GM12864 (cell line): ENCODE measurements at places on chromosomes 7 and 10.

DNA sequence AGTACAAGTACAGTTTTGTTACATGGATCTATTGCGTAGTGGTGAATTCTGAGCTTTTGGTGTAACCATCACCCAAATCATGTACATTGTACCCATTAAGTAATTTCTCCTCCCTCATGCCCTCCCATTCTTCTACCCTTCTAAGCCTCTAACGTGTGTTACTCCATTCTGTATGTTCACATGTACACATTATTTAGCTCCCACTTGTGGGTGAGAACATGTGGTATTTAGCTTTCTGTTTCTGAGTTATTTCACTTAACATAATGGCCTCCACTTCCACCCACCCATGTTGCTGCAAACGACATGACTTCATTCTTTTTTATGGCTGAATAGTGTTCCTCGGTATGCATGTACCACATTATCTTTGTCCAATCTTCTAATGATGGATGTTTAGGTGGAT, 251.3 kb downstream of the CAMK1D start:
- no peak for DNase-seq

- peak; percentile 83 for DNase-seq
Measured at GRCh38 chr10:31090894-31091607, 59.4 kb upstream of the ZNF438 start.

DNA sequence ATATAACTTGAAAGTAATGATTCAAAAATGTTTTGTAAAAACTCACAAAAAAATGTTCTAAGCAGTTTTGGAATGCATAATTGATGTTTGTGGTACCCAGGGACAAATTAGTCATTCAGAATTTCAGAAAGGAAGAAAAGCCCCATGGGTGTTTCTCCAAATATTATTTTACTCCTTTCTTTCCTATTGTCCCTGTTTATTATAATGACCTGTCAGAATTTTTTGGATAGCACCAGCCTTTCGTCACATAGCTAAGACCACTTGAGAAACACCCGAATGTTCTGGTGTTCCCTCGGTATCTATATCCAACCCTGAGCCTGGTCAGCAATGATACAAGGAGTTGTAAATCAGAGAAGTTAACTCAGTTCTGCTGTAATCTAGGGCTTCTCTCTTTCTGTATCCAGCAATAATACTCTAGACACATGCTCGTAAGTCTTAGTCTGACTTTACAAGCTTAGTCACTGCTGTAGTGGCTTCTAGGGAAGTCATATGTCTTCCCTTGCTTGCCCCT, 64.8 kb upstream of the MEOX2 start:
- no peak for DNase-seq

- no peak for DNase-seq
Measured at GRCh38 chr7:47282790-47283496, 299.0 kb downstream of the TNS3 start.

GRCh38 chr7:97798046-97799019, 66.4 kb downstream of the TAC1 start:
- no peak for DNase-seq

GRCh38 chr10:3668276-3668965, 116.6 kb downstream of the KLF6 start:
- DNase-seq: no peak

GRCh38 chr10:52729271-52730104, 43.1 kb downstream of the MBL2 start:
- DNase-seq: no peak

DNA sequence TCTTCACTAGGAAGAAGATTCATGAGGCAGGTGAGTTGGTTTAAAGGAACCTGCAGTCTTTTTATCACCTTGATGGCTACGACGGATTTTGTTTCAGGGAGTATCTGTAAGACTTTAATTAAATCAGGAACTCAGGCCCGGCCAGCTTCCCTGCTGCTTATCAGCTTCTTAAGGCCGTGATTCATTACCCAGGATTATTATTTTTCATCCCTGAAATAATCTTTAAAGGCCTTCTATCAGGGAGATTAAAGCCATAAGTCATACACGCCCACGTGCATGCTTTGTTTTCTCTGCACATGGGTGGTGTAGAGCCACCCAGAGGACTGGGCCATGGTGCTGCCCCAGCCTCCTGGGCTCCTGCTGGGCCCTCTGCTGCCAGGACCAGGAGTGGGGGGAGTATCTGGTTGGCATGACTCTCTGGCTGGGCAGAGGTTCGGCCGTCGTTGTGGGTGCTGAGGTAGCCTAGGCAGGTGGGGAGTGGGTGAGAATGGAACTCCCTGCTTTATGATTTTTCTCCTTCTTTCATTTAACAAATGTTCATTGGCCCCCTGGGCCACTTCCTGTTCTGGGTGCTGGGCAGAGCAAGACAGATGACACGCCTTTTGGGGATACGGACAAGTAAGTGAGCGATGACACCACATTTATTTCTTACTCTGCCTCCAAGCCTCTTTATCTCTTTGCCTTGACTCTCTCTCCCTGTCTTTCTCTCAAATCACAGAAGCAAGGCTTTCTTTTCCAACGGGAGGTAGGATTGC, 39.0 kb upstream of the PCBD1 start:
- no peak for DNase-seq

GRCh38 chr7:157386979-157387800, 50.4 kb downstream of the DNAJB6 start:
- peak; percentile 76 for DNase-seq

GRCh38 chr10:121753726-121754476, 155.7 kb upstream of the FGFR2 start:
- peak; percentile 26 for DNase-seq

GRCh38 chr7:111678281-111678680, 116.0 kb upstream of the IMMP2L start:
- no peak for DNase-seq

GRCh38 chr10:132880128-132880981, 62.0 kb downstream of the CFAP46 start:
- DNase-seq: no peak

DNA sequence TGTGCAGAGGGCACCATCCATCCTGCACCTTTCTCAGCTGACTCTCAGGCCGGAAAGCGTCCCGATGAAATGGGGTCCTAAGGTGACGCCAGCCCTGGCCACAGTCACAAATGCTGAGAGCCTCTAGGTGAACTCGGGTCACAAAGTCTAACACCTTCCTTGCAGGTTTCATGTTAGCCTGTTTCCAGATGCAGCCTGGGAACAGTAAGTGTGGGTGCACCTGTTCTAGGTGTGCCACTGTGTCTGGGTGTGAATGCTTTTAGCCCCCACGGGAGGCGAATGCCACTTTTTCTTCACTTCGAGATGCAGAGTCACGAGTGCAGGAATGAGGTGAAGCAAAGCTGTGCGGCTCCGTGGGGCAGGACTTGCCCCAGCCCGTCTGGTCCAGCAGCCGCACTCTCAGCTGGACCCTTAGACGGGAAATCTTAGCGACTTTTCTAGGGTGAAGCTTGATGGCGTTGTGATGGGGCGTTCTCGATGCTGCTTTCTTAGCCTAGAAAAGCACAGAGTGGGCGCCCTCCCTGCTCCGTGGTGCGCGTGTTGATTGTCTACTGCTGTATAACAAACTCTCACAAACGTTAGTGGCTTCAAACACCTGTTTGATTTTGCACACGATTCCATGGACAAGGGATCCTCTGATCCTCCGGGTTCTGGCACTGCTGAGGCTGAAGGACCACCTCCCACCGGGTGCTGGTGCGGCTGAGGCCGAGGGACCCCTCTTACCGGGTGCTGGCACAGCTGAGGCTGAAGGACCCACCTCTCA, 13.6 kb upstream of the VIPR2 start:
- no peak for DNase-seq

DNA sequence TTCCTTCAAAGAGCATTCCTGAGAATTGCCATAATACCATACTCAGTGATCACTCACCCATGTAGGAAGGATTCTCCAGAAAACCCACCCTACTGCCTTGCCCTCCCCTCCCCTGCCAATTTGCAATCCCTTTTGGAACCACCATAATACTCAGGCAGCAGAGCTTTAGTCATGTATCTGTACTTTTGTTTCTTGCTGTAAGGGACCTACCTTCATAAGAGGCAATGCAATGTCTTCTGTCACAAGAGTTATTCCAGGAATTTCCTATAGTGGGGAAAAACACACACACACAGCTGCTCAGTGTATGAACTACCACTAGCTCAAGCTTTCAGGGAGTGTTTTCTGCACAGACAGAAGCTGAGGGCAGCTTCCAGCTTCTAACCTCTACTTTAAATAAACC, 67.0 kb downstream of the GSAP start:
- no peak for DNase-seq

GRCh38 chr7:27239387-27240014, 3.1 kb upstream of the EVX1 start:
- DNase-seq: no peak

GRCh38 chr7:23345601-23346000, 46.5 kb downstream of the MALSU1 start:
- DNase-seq: no peak

DNA sequence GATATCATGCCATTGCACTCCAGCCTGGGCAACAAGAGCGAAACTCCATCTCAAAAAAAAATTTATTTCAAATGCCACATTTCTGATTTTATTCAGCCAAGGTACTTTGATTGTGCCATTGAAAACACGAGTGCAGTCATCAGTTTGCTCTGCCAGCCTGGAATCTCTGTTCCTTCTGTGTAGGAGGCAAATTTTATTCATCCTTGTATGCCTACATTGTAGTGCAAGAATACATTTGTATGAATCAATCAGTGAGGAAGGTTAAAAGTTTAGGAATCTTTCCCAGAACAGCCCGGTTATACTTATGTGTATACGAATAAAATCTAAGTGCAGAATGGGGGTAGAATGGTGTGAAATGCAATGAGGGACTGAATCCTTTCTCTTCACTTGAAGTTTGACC, 886 bp upstream of the TET1 start:
- DNase-seq: no peak

GRCh38 chr7:55249332-55249731, 115.8 kb upstream of the LANCL2 start:
- no peak for DNase-seq

- DNase-seq: no peak
Measured at GRCh38 chr7:6691103-6691502, 15.6 kb downstream of the ZNF12 start.

DNA sequence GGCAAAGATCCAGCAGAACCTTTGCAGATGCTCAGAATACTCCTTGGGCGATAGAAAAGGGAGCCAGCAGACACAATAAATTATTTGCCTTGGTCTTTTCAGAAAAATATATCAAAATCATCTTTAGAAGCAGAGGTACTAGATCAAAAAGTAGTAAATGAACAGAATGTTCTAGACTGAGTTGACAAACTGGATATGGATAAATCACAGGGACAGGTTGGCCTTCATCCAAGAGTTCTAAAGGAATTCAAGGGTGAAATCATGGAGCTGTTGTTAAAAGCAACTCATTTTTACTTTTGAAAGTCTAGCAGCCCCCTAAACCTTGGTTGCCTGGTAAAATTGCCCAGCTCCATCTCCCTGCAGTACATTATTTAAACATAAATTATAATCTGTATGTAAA, 99.1 kb downstream of the PLCE1 start:
- no peak for DNase-seq

GRCh38 chr7:122767339-122767738, 64.6 kb upstream of the RNF148 start:
- no peak for DNase-seq

GRCh38 chr7:5349437-5350173, 66.9 kb downstream of the SLC29A4 start:
- DNase-seq: no peak

DNA sequence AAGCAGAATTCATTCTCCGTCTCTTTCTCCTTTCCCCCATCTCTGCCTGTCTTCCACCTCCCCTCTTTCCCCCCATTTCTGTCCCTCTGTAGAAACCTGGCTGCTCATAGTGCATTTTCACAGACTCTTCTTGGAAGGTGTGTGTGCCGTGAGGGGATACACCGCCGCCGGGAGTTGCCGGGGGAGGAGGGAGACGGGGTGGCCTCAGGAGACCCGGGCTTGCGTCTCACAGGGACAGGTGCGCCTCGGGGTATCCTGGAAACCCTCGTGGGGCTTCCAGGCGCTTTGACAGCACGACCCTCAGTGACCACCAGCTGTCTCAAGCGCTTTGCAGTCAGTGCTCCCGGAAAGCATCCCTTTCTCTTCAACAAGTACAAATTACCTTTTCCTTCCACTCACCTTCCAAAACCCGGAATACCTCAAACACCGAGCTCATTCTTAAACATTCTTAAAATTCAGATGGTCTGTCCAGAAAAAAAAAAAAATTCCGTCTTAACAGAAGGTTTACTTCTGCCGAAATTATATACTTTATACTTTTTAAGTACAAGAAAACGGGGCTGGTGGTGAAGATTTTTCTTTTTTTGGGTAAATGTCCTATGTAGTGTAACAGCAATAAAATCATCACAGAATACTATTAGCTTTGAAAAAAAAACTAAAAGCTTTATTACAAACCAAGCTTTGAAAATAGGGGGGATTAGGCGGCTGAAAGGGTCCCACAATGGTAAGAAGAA, 8.2 kb downstream of the EMX2 start:
- no peak for DNase-seq

- DNase-seq: no peak
Measured at GRCh38 chr10:59400214-59400613, 37.9 kb upstream of the FAM13C start.

DNA sequence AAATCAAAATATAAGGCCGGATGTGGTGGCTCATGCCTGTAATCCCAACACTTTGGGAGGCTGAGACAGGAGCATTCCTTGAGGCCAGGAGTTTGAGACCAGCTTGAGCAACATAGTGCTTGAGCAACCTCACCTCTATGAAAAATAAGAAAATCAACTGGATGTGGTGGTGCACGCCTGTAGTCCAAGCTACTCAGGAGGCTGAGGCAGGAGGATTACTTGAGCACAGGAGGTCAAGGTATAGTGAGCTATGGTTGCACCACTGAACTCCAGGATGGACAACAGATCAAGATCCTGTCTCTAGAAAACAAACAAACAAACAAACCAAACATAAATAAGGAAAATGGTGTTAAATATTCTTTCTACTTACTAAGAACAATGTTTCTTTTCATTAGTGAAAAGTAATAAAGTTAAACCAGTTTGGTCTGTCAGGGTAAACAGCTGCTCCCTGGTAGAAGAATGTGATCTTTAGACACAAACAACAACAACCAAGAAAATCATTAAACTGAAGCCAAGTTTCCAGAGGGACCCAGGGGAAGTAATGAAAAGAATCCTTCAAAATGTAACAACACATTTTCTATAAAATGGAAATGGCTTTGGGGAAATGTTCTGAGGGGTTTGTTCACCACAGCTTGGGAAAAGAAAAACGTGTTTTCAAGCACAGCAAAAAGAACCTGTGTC, 17.5 kb upstream of the BAG3 start:
- DNase-seq: no peak

- DNase-seq: no peak
Measured at GRCh38 chr10:116637830-116638229, 17.1 kb downstream of the PNLIPRP2 start.

DNA sequence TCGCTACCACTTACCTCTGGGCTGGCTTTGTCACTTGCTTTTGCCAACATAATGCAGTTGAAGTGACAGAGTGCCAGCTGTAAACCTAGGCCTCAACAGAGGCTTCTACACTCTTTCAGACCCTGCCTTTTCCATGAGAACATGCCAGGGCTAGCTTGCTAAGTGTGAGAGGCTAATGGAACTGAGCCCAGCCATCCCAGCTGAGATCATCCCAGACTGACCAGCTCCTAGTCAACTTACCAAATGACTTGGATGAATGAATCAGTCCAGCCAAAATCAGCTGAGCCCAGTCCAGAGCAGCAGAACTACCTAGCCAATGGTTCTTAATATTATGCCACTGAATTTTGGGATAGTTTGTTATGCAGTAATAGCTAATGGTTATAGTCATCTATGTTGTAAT, 34.7 kb upstream of the MKLN1 start:
- no peak for DNase-seq
